DMS79 treated with DMSO at 0.1 percent for 48 hours (cell line): ENCODE measurements at places on chromosomes 2 and 18.

GRCh38 chr2:195322324-195322723 is 334.7 kb upstream of the SLC39A10 start:
- DNase-seq = no peak

GRCh38 chr18:61896118-61896517 is 3.3 kb upstream of the RNF152 start:
- DNase-seq = no peak

DNA sequence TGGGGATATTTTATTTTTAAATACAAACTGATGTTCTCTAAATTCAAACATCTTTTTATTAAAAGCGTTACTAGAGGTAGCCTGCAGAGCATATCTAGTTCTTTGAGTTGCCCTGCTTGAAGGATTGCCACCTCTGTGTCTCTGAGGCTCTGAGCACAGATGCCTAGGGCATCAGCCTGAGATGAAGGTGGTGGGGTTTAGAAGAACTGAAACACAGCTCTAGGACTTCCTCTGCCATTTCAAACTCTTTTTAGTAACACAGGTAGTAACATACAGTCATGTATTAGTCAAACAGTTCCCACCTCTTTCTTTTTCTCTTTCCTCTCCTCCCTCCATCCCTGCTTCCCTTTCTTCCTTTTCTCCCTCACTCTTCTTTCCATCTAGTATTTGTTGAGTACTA is 57.6 kb downstream of the TTC21B start:
- no peak for DNase-seq

GRCh38 chr2:181046833-181047232 is 66.4 kb downstream of the UBE2E3 start:
- no peak for DNase-seq

DNA sequence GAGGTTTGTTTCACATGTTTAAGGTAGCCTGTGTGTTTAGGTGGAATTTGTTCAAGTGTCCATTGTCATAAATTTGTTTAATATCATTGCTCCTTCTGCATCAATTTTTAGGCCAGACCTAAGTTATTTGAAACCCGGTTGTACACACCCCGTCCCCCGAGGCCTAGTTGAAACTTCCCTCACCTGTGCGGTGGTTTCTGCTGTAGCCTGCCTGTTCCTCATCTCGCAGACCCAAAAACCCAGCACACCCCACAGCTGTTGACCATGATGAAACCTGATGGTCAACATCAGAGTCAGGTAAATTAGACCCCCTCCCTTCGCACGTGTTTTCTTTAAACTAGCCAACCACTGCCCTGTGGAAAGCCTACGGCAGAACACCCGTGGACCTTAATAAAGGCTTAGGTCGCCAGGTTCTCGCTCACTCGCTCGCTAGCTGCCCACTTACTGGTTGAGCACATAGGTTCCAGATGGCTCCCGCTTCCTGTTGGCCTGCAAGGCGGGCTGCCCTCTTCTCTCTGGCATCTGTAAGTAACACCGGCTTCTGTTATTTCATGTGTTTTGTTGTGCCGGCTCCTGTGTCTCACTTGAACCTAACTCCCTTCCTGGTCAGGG is 64.4 kb downstream of the EML6 start:
- DNase-seq = no peak

GRCh38 chr2:42359304-42359964 is 1.6 kb downstream of the COX7A2L start:
- DNase-seq = no peak

GRCh38 chr2:118251427-118251826 is 163.2 kb downstream of the INSIG2 start:
- DNase-seq = no peak

DNA sequence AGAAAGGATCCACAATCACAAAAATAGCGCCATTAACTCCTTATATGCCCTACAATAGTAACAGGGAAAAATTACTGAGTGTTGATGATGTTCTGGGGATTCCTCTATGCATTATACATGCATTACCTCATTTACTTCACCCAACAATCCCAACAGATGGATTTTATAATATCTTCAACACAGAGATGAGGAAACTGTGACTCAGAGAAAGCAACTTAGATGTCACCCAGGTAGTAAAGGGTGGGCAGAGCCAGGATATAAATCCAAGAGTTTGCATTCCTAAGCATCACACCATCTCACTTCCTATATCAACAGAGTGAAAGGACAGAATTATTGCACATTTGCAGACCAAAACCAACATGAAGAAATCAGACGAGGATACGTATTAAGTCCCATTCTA is 144.2 kb downstream of the TCF4 start:
- no peak for DNase-seq

DNA sequence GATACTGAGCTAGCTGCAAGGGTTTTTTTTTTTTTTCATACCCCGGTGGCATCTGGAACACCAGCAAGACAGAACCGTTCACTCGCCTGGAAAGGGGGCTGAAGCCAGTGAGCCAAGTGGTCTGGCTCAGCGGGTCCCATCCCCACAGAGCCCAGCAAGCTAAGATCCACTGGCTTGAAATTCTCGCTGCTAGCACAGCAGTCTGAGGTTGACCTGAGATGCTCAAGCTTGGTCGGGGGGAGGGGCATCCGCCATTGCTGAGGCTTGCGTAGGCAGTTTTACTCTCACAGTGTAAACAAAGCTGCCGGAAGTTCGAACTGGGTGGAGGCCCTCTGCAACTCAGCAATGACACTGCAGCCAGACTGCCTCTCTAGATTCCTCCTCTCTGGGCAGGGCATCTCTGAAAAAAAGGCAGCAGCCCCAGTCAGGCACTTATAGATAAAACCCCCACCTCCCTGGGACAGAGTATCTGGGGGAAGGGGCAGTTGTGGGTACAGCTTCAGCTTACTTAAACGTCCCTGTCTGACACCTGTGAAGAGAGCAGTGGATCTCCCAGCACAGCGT is 5.1 kb upstream of the MIB1 start:
- no peak for DNase-seq

GRCh38 chr2:54176577-54176976 is 61.2 kb downstream of the ACYP2 start:
- peak; percentile 4 for DNase-seq

DNA sequence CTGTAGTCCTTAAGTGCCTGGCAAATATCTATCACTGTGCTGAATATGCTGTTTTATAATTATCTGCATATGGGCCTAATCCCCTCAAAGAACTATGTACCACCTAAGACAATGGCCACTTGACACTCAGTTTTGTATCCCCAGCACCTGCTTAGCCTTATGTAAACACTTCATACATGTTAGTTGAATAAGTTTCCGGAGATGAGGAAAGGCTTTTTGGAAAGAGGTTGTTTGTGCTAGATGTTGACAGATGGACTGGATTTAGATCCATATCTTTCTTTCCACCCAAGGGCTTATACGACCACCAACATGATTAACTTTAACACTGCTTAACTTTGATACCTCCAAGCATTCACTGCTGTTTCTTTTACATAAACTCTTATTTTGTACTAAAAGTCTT is 63.3 kb downstream of the FAM228A start:
- peak; percentile 7 for DNase-seq

DNA sequence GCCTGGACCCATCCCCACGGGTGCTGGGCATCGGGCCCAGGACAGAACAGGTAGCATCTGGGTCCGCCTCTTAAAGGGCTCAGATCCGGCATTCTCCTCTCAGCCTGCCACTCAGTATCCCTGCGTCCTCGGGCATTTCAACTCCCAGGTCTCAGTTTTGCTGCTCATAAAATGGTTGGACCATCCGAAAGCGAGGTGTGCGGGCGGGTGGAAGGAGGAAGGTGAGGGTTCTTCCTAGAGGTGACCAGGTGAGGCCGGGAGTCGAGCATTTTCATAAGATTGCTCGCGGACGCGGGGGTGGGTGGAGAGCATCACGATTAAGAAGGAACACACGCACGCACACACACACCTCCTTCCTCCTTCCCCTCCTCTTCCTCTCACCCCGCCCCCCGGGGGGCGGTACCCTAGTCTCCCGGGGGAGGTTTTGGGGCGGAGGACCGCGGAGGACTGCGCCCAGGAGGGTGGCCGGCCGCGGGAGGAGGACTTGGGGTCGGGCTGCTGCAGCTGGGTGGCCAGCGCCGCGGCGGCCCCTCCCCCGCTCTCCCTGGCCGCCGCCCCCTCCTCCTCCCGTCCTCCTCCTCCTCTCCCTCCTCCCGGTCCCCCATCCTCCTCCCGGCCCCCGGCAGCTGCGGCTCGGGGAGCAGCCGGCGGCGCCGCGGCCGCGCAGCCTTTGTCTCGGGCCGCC is 97.9 kb upstream of the GPR45 start:
- DNase-seq = no peak
